ENCODE measurements at places on chromosomes 2 and 18.

DNA sequence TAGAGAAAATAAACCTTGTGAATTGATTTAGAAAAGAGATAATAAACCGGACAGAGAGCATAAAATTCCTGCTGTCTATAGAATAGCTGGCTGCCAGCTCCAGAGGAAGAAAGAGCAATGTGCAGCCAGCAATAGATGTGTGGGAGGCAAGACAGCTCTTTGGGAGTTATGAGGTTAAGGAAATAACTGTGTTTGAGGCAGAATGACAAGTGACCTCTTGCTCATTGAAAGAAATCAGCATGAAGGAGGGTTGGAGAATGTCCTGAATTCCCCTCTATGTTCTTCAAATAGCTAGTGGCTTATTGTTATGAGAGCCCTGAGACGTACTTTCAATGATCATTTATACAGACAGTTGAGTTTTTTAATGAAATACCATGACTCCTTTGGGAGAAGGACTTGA, 1009.9 kb upstream of the NXPH2 start:
- no peak for DNase-seq

GRCh38 chr2:165427686-165428085, 41.8 kb upstream of the CSRNP3 start:
- no peak for DNase-seq

- DNase-seq: no peak
Observed at GRCh38 chr2:68698567-68699377, 35.8 kb upstream of the ARHGAP25 start.

DNA sequence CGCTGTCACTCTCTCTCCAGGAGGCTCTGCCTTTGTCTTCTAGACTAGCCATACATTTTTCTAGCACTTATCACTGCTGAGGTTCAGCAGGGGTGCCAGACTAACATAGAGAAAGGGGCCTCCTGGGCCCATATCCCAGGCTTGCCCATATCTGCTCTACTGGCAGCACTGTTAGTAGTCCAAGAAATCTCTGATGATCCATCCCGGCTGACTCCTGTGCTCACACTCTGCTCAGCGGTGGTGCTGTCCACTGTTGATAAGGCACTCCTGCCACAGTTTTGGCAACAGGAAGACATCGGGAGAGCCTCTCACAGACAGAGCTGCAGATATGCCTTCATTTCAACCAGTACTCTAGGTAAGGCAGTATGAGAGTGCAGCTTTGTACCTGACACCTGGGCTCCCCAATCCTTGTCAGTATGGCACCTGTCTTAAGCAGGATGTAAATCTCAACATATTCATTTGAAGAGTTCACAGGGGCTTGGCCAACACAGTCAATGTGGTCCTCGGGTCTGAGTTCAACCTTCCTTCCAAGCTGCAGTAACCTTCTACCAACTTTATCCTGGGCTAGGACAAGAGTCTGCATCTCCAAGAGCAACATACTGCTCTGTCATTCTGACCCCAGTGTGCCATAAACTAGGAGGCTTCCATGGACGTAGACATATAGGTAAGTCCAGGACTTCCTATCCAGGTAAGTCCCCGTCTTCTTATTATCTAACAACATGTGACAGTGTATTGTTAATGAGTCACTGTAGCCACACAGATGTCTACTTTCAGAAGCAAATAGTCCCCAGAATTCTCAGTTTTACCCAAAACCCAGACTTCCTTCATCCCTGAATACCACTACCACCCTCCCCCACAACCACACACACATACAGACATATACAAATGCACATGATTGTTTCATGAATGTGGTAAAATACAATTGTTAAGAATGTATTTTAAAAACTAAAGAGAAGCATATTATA, 16.2 kb downstream of the KLF7 start:
- no peak for DNase-seq

DNA sequence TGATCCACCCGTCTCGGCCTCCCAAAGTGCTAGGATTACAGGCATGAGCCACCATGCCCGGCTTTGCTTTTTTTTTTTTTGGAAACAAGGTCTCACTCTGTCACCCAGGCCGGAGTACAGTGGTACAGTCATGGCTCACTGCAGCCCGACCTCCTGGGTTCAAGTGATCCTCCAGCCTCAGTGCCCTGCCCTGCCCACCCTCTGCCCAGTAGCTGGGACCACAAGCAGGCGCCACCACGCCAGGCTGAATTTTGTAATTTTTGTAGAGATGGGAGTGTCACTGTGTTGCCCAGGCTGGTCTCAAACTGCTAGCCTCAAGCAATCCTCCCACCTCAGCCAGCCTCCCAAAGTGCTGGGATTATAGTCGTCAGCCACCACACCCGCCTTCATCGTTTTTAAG, 11.6 kb upstream of the PSD4 start:
- no peak for DNase-seq

- DNase-seq: no peak
Observed at GRCh38 chr2:86441392-86441881, 266 bp downstream of the KDM3A start.

DNA sequence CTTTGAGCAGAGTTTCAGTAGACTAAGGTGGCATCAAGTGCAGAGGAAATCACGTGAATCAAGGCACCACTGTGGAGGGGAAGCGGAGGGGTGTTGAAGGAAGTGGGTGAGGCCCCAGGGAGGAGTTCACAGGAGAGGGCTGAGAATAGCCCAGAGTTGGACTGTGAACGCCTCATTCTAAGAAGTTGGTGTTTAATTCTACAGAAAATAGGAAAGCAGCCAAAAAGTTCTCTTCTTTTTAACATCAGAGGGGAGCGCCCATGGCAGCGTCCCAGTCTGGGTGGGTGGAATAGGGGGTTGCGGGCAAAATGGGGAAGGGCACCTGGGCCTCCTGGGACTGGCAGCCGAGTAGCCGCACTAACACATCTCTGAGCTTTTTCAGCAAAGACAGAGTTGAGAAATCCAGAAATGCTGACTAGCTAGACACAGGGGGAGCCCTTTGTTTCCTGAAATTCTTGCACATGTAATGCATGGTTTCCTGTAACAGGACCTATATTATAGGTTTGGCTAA, 97.0 kb downstream of the NEB start:
- DNase-seq: peak; percentile 36

GRCh38 chr2:157052685-157053224, 204.8 kb upstream of the GALNT5 start:
- no peak for DNase-seq

DNA sequence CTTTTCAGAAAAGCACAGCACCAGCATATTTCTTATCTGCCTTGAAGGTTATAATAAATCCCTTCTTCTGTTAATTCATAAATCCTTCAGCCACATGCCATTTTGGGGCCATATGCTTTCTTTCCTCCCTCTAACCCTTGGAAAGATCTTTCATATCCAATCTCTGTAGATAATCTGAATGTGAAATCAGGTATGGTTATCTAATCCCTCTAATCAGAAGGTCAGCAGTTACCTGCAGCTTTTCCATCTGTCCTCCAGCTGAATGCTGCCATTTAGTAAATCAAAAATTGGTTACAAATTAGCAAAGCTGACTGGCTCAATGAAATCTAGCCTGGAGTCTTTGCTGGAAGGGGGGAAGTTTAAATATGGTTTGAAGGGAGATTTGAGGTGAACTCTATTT, 230.5 kb downstream of the PIK3C3 start:
- DNase-seq: no peak

- no peak for DNase-seq
Observed at GRCh38 chr2:128797092-128797491, 478.4 kb upstream of the HS6ST1 start.

GRCh38 chr2:55560855-55561254, 41.3 kb downstream of the CFAP36 start:
- no peak for DNase-seq

- no peak for DNase-seq
Observed at GRCh38 chr2:25537526-25537925, 135.9 kb downstream of the DTNB start.

DNA sequence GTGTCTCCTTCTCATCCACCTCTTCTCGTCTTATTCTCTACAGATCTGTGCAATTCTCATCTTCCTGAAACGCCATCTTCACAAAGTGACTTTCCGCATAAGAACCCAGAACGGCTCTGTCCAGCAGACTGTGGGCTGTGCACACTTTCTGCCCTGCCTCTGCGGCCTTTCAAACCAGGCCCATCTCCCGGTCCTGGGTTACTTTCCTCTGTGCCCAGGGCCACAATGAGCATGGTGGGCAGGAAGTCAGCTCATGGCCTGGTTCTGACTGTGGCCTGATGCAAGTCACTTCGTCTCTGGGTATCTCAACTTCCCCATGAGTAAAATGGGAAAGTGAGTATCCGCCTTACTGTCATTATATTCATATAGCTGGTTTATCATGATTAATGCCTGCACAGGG, 71.7 kb upstream of the TMEM200C start:
- DNase-seq: no peak

GRCh38 chr2:165720511-165720910, 73.5 kb downstream of the GALNT3 start:
- no peak for DNase-seq

DNA sequence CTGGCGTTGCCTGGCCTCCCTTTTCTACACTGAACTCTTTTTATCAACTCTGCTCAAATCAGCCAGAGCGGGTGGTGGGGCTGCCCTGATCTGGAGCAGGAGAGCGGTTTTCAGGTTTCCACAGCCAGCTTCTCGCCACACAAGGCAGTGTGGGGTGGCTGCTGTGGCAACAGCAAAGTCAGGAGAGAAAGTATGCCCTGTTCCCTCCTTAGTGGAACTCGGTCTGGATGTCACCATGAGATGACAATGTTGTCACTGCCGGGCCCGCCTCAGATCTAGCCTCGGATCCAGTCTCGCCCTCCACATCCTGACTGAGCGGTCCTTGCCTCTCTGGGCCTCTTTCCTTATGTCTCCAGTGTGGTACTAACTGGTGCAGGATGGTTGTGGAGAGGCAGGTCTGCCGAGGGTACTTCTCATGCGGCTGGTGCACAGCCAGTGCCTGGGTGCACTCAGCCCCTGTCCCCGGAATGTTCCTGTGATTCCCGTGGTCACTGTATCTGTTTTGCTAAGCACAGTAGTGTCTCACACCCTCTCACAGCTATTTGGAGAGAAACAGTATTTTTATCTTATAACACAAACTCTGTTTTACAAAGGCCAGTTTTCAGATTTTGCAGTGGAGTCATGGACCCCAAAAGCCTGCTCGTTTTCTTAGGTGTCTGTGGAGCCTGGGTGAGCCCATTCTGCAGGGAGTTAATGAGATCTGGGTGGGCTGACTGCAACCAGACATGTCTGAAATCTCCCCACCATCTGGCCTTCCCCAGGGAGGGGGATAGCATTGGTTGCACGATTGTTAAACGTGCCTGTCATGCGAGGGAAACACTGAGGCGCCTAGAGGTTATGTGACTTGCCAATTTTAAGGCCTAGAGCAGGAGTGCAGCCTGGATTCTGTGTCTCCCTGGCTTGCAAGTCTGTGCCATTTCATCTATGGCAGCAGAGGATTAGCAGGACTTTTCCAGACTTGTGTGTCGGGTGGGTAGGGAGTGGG, 261.1 kb upstream of the AGAP1 start:
- DNase-seq: no peak

DNA sequence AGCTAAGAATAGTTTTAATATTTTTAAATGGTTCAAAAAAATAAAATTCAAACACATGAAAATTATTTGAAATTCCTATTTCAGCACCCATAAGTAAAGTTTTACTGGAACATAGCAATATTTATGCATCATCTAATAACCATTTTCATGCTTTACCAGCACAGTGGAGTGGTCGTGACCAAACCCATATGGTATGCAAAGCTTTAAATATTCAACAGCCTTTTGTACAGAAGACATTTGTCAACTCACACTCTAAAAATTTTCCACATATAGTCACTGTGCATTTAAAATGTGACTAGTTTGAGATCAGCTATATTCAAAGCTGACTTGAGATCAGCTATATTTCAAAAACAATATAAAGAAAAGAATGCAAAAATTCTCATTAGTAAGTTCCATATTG, 46.2 kb downstream of the PUM2 start:
- no peak for DNase-seq

DNA sequence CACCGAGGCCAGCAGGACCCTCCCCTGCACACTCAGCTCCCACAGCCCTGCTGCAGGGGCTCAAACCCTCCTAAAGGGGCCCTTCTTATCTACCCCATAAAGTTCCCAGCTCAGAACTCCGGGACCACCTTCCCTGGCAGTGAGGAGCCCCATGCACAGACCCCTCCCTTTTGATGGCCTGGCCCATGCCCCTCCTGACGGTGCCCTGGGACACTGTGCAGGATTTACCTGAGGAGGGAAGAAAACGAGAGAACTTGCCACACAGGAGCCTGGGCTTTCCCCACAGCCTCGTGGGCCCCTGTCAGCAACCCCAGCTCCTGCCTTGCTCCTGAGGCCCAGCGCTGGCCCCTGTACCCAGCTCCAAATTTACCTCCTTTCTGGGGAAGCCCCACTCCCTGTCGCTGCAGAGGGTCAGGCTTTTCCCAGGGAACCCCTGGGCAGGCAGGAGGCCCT, 206.3 kb upstream of the SALL3 start:
- no peak for DNase-seq

GRCh38 chr2:62587592-62587991, 81.6 kb upstream of the TMEM17 start:
- no peak for DNase-seq

DNA sequence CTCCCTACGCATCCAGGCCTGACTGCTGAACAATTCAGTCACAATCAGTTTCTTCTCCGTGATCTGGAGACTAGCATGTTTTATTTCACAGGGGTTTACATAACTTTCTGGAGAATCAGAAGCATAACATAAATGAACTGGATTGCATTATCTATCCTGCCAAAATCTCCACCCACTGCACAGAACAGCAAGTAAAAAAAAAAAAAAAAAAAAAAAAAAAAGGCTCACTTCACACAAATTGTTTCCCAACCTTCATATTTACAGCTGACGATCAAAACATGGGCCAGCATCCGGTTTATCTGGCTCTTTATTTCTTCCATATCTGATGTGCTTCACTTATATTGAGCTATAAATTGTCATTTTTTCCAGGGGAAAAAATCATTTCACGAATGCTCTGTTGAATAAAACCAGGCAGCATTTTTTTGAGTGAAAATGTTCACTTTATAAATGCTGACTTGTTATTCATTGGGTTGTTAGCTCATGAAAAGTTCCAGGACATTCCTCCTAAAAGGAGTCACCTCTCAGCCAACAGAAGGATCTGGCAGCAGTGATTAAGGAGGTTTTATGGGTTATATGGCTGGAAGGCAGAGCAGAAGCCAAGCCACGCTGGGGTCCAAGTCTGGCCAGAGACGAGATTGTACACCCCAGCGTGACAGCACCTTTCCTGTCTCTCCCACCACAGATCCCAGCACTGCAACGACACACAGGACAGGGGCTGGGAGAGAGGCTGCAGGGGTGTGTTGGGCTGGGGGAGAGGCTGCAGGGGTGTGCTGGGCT, 51.2 kb upstream of the GLI2 start:
- DNase-seq: no peak

- DNase-seq: no peak
Observed at GRCh38 chr2:138122891-138123290, 158.6 kb downstream of the HNMT start.

GRCh38 chr2:144201126-144201525, 318.8 kb downstream of the ZEB2 start:
- DNase-seq: no peak

DNA sequence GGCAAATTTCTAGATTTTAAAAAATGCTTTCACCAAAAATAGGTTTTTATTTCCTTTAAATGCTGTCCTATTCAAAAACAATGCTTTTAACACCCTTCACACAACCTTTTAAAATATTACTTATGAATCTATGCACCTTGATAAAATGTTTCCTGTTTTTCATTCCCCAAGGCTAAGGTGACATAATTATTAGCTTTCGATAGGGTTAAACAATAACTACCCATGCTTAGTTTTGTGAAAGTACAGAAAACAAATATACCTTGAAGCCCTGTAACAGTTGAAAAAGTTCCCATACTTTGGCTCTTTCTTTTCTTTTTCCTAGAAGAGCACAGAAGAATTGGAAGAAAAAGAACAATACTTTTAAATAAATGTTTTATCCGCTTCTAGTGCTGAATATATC, 54.9 kb upstream of the ITPRID2 start:
- no peak for DNase-seq

GRCh38 chr18:43772907-43773306, 495.6 kb upstream of the SYT4 start:
- no peak for DNase-seq

Data from germinal center (tissue), 1 donor.